ENCODE measurements at places on chromosomes 1 and 21.

GRCh38 chr1:164902491-164902890, 343.5 kb downstream of the PBX1 start:
- no peak for DNase-seq

GRCh38 chr1:63359561-63359960, 7.9 kb upstream of the ALG6 start:
- DNase-seq: no peak

- DNase-seq: no peak
Observed at GRCh38 chr1:7705908-7706216, 65.2 kb upstream of the VAMP3 start.

DNA sequence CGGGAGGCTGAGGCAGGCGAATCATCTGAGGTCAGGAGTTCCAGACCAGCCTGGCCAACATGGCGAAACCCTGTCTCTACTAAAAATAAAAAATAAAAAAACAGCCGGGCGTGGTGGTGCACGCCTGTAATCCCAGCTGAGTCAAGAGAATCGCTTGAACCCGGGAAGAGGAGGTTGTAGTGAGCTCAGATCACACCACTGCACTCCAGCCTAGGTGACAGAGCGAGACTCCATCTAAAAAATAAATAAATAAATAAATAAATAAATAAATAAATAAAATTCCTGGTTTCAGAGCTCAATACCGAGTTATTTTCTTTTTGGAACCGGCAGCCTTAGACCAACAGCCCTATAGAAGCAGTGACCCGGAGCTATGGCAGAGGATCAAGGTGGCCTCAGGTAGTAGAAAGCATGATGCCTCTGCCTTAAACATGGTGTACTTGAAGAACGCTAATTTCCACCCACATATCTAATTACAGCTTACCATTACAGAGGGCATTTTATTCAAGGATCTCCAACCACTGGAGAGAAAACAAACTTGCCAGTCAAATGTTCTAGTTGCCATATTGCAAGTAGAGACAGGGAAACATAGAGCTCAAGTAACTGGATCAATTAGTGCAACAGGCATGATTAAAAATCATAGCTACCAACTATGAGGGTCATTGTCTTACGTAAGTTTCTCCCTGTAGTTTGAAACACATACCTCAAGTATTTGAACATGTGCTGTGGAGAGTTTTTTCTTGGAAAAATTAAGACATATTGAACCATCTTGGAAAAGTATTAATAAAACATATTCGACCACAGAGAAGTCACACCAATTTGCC, 2.0 kb upstream of the ENAH start:
- DNase-seq: no peak

DNA sequence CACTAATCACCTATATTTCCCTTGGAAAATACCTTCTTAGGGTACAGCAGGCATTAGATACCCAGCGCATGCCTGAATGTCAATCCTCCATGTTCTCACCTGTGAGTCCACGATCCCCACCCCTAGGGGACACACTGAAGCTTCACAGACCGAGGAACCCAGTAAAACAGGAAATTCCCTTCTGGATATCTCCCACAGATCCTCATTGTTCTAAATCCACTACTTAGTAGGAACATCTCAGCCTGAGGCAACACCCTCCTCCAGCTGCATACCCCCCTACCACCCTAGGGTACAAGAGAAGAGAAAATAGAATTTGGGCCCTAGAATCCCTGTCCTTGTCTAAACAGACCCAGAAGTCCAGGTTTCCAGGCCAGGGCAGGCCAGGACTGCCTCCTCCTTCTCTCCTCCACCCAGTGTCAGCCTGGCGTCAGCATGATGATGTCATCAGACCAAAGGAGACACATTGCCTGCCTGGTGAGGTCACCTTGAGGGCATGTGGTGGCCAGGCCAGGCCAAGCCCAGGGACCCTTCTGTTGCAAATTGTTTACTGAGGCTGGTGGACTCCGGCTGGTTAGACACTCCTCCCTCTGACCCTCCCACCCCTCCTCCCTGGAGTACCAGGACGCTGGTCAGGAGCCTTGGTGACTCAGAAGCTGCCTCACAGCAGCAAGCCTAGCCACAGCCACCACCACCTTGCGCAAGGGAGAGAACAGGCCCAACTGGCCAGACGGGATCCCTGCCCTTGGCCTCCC, 6.2 kb downstream of the NECTIN4 start:
- DNase-seq: peak; percentile 92

DNA sequence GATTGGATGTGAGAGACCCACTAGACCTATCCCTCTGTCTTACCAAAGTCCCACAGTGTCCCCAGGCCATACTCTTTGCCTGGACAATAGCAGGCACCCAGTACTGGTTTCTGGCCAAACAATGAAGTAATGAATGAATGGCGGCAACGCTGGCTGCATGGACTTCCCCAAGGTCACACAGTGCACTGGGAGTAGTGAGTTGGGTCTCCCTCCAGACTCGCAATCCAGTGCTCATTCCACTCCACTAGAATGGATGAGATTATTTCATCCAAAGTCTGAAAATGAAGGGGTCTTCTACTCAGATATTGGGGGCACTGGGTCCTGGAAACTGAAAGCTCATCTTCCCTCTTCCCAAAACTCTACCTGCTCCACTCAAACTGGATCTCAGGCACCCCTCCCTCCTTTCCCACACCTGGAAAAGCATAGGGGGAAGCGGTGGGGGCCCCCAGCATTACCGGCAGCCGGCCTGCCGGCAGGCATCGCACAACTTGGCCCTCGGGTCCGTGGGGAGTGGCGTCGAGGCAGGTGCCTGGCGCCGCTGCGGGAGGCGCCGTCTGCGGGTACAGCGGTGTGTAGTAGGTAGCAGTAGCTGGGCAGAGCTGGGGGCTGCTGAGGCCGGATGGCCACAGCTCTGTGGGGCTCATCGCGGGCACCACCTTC, 816 bp downstream of the E2F2 start:
- no peak for DNase-seq

DNA sequence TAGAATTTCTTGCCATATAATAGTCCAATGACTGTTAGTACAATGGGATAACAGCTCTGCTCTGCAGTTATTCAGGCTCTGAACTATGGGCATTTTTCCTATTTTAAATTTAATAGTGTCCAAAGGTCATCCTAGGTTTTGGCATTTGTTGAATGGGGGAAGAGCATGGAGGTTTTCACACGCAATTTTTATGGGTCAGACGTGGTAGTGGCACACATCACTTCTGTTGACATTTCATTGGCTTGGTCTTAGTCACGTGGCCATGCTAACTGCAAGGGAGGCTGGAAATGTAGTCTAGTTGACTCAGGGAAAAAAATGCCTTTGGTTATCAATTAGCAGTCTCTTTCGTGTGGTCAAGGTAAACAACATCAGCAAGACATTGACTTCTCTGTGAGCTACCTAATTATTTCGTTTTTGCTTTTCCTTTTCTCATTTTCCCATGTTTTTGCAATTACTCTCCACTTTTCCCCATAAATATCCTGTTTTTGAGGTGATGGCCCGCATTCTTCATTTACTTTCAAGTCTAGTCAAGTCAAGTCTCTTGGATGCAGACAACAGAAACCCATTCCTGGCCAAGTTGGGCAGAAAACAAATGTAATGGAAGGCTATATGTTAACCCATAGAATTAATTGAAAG, 82.8 kb downstream of the DYRK1A start:
- no peak for DNase-seq

DNA sequence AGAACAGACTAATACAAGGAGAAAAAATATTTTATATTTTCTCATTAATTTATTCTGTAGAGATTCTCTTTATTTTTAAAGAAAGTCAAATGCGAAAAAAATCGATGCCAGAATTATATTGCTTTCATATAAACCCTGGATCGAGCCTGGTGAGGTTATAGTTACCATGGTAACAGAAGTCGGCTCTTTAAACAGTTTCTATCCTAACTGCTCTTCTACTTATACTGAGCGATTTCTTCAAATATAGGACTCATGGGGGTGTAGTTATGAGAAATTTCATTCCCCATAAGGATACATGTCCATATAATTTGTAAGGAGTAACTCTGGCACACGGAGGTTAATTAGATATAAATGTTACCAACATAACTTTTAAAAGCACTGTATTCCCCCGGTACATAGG, 973.5 kb upstream of the NCAM2 start:
- no peak for DNase-seq

- no peak for DNase-seq
Observed at GRCh38 chr21:16162953-16163352, 433.2 kb downstream of the USP25 start.

Data from AML-193 (cell line).